OCI-LY7 (cell line): ENCODE measurements at places on chromosomes 4 and X. TPM values are rescaled to one million over a fixed set of nuclear protein-coding genes. Genes with fewer than 3 reads are reported as not detected.

- no peak for DNase-seq
Measured at GRCh38 chrX:100743009-100743607, 11.2 kb upstream of the SYTL4 start.

The C4orf36 gene
- total RNA-seq, result 1.4 TPM in 1 of 2 replicates, not detected in the other

DNA sequence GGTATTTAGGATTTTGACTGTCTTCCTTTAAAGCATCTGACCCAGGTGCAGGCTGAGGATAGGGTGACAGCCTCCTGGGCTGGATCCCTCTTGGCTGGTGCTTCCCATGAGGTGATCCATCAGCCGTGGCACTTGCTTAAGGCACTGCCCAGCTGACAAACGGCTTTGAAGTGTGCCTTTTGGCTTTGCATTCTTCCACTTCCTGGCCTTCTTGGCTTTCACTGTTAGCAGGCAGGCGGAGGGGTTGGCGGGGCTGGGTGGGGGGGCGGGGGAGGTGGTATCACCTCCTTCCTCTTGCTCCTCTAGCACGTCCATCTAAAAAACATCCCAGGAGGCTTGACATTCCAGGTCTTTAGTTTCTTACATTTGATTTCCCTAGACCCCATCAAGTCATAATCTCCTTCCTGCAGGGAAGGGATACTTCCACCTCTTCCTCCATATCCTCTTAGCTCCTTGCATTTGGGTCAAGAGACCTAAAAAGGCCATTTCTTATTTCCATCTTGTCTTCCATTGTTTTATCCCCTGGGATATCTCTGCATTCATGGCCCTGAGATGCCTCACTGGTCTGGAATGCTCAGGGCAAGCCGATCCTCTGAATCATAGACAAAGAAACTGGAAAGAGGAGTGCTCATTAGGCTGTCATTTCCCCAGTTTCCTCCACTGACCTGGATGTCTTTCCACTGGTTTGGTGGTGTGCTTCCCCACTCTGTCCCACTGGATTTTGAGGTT, 11.3 kb upstream of the APLN start:
- no peak for DNase-seq

The SPP1 gene
- total RNA-seq, result not detected in 2 replicates

GRCh38 chr4:53366301-53366716, 448 bp upstream of the SCFD2 start:
- DNase-seq, result no peak

DNA sequence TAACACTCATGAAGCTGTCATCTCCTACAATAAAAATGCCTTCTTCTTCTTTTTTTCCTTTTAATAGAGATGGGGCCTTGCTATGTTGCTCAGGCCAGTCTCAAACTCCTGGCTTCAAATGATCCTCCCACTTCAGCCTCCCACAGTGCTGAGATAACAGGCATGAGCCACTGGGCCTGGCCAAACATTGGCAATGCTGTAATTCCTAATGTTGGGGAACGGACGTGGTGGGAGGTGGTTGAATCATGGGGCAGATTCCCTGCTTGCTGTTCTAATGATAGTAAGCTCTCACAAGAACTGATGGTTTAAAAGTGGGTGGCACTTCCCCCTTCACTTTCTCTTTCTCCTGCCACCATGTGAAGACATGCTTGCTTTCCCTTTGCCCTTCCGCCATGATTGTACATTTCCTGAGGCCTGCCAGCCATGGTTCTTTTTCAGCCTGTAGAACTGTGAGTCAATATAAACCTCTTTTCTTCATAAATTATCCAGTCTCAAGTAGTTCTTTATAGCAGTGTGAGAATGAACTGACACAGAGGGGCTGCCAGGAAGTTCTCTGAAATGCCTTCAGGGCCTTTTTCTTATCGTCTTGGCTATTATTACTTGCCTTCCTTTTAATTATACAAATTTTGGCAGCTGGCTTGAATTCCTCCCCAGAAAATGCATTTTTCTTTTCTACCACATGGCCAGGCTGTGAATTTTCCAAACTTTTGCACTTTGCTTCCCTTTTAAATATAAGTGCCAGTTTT, 93.0 kb downstream of the CENPC start:
- DNase-seq, result no peak

- DNase-seq, result peak; percentile 37
Measured at GRCh38 chrX:44874420-44875184, 1.6 kb downstream of the KDM6A start.

The PCYT1B gene
- total RNA-seq, result not detected in 2 replicates

GRCh38 chrX:152177052-152177451, 38.7 kb upstream of the MAGEA10 start:
- no peak for DNase-seq

The PNMA5 gene
- not detected in 2 replicates for total RNA-seq

DNA sequence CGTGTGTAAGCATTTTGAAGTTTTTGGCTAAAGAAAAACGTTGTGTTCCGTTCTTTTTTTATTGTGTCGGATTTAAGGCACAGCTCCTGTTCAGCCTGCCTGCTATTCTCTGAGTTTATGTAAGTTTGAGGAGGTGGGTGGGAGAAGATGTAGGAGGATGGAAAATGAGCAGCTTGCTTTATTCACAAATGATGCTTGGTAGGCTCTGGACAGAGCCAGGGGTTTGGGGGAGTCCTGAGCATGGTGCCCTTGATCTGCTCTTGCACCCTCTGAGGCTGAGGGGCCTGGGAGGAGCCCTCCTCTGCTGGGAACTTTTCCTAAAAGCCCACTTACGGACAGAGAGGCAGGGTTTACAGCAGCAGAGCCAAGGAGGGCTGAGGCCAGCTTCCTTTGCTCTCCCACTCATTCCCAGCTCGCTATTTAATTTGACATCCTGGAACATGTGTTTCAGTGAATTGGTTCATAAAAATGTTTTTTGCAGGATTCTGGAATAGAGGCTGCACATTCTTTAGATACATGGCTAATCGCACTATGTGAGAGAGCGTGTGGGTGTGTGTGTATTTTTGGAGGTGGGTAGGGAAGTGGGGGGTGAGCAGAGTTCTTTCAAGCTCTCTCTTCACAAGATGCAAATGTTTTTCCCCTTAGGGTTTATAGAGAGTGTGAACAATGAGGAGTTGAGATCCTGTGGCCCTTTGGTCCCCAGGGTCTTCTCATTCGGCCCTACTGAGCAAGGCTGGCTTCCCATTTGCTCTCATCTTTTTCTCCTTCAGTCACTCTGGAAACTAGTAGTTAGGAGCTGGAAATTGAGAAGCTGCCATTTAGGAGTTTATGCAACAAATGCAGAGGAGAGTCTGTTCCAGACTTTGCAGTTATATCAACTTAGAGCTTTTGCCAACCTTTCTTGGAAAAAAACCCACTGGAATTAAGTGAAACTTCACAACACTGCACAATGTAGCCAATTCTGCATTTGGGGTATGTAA, 32.1 kb downstream of the TMEM131L start:
- DNase-seq, result peak; percentile 61

- no peak for DNase-seq
Measured at GRCh38 chr4:87855559-87855958, 22.8 kb downstream of the MEPE start.

GRCh38 chr4:67883458-67883857, 344 bp downstream of the TMPRSS11D start:
- no peak for DNase-seq

GRCh38 chr4:155450676-155451075, 73.9 kb upstream of the MAP9 start:
- no peak for DNase-seq

GRCh38 chr4:68997040-68997439, 45.4 kb upstream of the UGT2A3 start:
- DNase-seq, result no peak

- DNase-seq, result no peak
Measured at GRCh38 chr4:82770607-82771006, 28.0 kb downstream of the SCD5 start.

- DNase-seq, result peak; percentile 2
Measured at GRCh38 chrX:151488677-151489076, 74.8 kb upstream of the PASD1 start.

The ADH7 gene
- not detected in 2 replicates for total RNA-seq

GRCh38 chr4:52864793-52865192, 2.7 kb downstream of the RASL11B start:
- no peak for DNase-seq

DNA sequence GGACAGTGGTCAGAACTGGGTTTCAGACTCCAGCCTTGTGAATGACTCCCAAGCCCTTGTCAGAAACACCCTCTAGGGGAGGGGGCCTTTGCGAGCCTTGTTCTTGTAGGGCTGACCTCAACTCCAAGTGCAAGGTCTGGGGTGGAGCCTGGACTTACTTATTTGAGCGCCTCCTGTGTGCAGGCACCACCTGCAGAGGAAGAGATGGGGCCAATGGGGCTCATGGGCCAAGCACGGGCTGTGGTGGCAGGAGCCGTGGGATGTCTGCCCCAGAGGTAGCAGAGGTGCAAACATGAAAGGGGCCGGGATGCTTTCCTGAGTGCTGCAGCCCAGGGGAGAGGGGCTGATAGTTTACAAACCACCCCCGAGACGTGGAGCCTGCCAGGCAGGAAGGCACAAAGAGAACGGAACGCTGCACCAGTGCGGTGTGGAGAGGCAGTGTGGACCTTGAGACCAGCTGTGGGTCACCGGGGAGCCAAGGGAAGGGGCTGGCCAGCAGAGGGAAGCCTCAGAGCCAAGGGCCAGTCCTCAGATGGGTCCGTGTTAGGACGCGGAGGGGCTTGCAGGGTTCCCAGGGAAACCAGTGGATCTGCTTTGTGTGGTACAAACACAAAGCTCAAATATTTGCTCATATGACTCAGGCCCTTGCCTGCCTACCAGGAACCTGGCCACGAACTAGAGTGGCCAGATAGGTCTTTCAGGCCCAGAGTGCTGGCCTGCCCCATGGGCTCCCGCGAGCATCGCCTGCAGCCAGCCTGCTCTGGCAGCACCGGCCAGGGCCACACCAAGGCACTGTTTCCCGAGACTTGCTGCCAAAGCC, 8.7 kb upstream of the TADA2B start:
- no peak for DNase-seq

The CD40LG gene
- not detected in 2 replicates for total RNA-seq

DNA sequence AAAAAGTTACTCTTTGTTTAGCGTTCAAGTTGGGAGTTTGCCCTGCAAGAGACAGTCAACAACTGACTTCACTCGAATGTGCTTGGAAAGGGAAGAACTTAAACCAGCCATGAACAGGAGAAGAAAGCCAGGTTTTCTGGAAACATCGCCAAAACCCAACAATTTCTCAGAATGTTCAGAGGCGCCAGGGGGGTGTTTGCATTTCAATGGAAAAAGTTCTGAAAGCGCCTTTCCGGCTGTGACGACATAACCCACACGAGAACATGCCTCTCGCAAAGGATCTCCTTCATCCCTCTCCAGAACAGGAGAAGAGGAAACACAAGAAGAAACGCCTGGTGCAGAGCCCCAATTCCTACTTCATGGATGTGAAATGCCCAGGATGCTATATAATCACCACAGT, 78.1 kb upstream of the ADGRA3 start:
- DNase-seq, result no peak

The PNMA6A gene
- total RNA-seq, result 2.2 and 2.4 TPM in 2 replicates

The RHOXF2 gene
- total RNA-seq, result not detected in 2 replicates

The FAM199X gene
- total RNA-seq, result 16.0 and 19.2 TPM in 2 replicates

GRCh38 chr4:115657991-115658650, 544.7 kb upstream of the NDST4 start:
- no peak for DNase-seq
